ENCODE measurements at places on chromosomes 2 and 18.

DNA sequence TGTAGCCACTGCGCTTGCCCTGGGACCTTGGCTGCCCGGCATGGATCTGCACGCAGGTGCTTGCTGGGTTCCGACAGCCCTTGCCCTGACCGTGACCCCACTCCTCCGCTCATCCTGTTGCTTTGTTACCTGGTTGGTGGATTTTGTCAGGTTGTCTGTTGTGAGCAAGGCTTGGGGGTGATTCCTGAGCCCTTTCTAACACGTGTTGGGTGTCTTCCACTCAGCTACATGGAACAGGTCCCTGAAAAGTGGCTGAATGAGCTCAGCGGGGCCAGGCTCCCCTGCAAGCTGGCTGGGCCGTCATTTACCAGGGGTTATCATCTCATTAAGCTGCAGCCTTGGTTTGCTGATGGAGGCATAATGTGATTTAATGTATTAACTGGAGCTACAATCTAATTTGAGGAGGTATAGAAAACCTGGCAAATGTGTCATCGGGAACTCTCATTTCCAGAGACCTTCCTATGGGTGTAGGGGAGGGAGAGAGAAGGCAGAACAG is 24.6 kb downstream of the RAMP1 start:
- DNase-seq, result no peak

- no peak for DNase-seq
Observed at GRCh38 chr18:67634631-67635338, 118.3 kb upstream of the DSEL start.

- DNase-seq, result no peak
Observed at GRCh38 chr2:88261725-88262124, 91.6 kb downstream of the THNSL2 start.

DNA sequence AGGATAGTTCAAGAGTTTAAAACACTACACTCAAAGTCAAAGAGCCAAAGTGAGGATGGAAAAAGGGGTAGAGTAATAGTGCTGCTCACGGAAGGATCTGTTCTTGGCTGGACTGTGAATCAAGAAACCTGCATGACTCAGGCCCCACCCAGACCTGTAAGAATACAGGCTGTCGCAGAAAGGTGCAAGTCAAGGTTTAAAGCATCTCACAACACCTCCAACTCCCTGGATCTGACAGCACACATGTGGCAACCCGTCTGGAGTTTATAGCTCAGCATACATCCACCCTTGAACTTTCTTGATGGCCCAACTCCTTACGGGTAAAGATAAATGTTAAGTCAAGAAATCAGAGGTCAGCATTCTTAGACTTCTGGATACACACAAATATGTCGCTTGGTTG is 6.3 kb downstream of the KIAA2012 start:
- no peak for DNase-seq

DNA sequence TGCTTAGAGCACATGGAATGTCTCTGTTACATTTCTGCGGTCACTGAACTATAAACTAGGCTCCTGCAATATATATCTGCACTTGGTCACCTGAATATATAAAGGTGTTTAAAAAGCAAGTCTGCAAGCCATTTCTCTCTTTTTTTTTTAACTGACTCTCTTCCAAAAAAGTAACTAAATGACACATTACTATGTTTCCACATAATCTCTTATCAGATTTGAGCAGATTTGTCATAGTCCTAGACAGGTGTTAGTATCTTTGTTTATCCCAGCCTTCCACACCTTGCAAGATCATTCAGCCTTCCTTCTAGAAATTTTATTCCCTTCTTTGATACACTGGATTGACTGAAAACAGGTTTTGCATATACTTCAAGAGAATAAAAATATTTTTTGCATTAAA is 86.7 kb upstream of the KLF7 start:
- DNase-seq, result no peak

- no peak for DNase-seq
Observed at GRCh38 chr18:9694174-9694573, 13.9 kb upstream of the RAB31 start.

DNA sequence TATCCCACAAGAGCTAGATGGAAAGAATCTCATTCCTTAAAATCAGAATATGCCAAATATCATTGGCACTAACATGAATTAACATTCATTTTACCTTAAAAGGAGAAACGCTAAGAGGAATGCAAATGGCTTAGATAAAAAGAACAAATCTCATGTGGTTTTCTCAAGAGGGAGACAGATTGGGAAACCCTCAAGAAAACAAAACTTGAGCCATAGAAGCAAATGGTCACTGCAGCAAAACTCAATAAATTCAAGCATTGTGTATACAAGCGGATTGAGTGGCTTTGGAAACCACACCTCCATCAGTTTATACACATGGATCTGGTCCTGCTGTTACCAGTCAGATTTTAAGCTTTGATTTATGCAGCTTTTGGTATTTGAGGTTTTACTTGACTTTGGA is 1331.8 kb upstream of the ZEB2 start:
- DNase-seq, result no peak
